Epithelial cell of alveolus of lung (primary cell): ENCODE measurements at places on chromosomes 12 and 14. TPM values are rescaled to one million over a fixed set of nuclear protein-coding genes. Genes with fewer than 3 reads are reported as not detected.

The KRT85 gene
- total RNA-seq: not detected in 2 replicates

The HOXC4 gene
- total RNA-seq: 0.88 and 1.4 TPM in 2 replicates

The HOXC9 gene
- total RNA-seq: 1.0 and 1.4 TPM in 2 replicates

The LRRC9 gene
- not detected in 2 replicates for total RNA-seq

The CCDC197 gene
- total RNA-seq: not detected in 2 replicates

The GPX2 gene
- not detected in 2 replicates for total RNA-seq

The BRI3BP gene
- total RNA-seq: 2.2 and 4.7 TPM in 2 replicates

The CTSG gene
- not detected in 2 replicates for total RNA-seq

The SERPINA1 gene
- total RNA-seq: 0.24 and 5.3 TPM in 2 replicates

The LLPH gene
- total RNA-seq: 11.0 and 11.3 TPM in 2 replicates

The KRT74 gene
- total RNA-seq: not detected in 2 replicates

The OR8S1 gene
- not detected in 2 replicates for total RNA-seq
